ENCODE measurements at places on chromosomes 2 and 18.

DNA sequence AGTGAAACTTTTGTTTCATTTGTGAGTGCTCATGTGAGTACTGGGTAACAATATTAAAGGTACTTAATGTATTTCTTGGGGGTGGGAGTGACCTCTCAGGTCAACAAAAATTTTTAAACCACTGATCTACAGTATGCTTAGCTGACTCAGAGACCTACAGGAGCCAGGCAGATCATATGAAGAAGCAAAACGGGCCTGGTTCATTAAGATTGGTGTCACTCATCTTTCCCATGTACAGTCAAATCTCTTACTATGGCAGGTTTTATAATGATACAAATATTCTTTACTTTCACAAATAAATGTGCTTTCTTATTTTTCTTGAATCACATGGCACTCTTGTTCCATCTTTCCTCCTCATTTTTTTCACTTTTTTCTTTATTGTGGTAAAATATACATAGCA is 7.7 kb upstream of the TMSB10 start:
- DNase-seq = no peak

GRCh38 chr18:79738581-79739439 is 58.9 kb upstream of the KCNG2 start:
- DNase-seq = no peak

- no peak for DNase-seq
Observed at GRCh38 chr18:75207310-75208154, 1.4 kb downstream of the PTGR3 start.

- DNase-seq = no peak
Observed at GRCh38 chr2:234472155-234472554, 24.7 kb downstream of the ARL4C start.

DNA sequence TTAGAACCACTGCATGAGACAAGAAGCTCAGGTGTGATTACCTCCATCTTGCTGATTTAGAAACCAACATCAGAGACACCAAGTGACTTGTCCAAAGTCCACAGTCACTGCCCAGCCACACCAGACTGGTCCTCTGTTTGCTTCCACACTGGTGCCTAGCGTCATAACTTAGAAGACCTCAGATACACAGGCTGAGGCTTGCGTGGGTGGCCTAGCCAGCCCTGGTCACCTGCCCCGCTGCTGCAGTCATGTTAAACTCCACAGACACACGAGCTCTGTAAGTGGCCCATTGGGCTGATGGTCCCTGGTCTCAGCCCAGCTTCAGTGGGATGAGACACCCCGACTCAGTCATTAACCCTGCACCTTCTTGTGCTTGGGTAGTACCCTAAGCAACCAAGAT is 47.1 kb downstream of the CNGA3 start:
- DNase-seq = no peak

DNA sequence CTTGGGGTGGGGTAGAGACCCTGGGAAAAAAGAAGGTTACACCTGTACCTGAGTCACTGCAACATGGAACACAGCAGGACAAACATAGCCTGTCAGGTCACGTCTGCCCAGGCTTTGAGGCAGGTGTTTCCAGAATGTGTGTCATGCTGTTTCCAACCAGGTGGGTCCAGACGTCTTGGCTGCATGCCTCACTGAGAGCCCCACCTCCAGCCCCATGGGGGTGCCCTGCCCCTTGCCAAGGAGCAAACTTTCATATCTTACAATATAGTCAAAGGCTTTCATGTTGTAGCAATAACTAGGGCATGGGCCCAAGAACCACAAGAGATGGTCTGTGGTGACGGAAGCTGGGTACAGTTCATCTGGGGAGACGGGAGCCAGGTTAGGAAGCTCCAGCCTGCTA is 499.7 kb downstream of the BCL11A start:
- DNase-seq = no peak

DNA sequence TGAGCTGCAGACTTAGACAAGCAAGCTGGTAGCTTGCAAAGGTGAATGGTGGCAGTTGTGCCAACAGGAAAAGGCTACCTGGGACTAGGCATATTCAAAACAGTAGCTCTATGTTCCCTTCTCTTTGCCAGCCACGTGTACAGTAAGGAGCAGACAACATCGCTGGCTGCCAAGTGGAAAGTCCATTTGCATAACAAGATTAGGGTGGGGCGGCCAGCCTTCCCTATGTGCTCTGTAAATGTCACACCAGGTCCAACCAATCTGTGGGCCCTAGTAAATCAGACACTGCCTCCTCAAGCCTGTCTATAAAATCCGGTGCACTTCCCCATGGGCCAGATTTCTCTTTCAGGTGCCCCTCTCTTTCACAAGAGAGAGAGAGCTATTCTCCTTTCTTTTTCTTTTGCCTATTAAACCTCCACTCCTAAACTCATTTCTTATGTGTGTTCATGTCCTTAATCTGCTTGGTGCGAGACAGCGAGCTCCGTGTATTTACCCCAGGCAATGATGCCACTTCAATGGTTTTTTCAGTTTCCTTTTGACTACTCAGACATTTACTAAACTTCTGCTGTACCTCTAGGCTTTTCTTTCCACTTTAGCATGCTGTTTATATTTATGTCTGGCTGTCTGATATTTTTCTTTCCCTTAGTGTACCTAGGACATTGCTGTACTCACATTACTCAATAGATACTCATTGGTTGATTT is 297.4 kb upstream of the GCFC2 start:
- no peak for DNase-seq

- no peak for DNase-seq
Observed at GRCh38 chr2:168097431-168097830, 150.0 kb downstream of the STK39 start.

- DNase-seq = no peak
Observed at GRCh38 chr2:24969784-24970183, 2.0 kb downstream of the DNAJC27 start.

DNA sequence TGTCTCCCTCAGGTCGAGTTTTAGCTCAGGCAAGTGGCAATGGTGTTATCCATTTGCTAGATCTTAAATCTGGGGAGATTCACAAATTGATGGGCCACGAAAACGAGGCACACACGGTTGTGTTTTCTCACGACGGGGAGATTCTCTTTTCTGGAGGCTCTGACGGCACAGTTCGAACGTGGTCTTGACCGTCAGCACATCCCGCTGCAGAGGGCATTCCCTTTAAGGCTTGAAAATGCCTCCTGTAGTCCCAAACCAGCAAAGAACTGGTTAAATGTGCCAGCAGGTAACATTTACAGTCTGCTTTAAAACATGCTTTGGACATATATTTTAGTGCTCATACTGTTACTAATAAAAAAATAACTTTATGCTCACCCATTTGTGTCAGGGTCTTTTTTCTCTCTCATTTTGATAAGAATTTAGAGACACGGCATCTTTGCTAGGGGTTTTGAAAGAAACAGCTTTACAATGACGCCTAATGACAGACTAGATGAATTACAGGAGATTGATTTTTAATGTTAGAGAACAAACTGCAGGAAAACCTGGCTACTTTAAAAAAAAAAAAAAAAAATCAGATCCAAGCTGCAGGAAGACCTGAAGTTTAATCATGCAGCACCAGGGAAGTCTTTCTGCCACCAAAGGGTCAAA is 602 bp upstream of the VWC2L start:
- DNase-seq = no peak

Measured in type B pancreatic cell (in vitro differentiated cells).